Femur (tissue), 1 donor: ENCODE measurements at places on chromosomes 2 and 18.

GRCh38 chr2:18912225-18912888 is 323.0 kb upstream of the NT5C1B start:
- no peak for DNase-seq

DNA sequence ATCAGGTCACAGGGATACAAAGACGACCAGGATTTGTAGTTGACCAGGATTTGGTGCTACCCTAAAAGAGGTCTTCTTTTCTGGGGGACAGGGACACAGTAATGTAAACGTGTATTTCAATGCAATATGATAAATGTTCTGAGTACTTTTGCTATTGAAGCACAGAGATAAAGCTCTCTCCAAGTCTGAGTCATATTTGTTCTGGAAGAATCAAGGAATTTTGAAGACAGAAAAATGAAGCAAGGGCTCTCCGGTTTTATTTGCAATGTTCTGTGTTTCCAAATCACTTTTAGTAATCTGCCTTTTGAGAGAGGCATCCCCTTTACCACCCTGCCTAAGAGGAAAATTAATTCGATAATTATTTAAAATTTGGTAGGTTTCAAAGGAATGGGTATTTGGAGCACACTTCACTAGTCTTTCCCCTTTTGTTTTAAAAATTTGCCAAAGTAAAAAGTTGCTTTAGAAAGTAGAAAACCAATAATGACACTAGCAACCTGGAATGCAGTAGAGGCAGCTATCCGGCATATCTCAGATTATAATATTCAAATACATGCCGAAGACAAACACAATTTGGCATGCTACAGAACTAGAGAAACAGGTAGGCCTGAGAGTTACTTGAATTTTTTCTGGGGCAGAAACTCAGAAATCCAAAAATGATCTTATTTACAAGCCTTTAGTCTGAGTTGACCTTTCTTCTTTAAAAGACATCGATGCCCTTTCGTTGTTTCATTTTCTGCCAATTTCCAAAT is 82.7 kb downstream of the MREG start:
- no peak for DNase-seq

- DNase-seq, result no peak
Observed at GRCh38 chr18:2958819-2959298, 54.1 kb downstream of the LPIN2 start.

DNA sequence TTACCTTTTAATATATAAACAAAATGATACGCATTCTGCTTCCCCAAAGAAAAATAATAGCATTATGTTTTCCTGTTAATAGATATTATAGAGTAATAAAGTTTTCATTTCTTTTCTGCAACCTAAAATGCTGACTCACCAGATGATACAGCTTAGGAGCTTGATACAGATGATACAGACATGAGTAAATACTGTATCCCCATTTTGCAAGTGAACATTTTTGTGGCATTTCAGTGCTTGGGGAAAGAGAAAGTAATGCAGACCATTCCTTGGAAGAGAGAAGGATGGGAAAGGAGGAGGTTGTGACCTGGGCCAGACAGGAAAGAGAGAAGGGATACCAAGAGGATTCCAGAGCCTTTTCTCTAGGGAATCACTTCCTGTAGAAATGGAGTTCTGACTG is 97.5 kb upstream of the FSHR start:
- DNase-seq, result no peak

DNA sequence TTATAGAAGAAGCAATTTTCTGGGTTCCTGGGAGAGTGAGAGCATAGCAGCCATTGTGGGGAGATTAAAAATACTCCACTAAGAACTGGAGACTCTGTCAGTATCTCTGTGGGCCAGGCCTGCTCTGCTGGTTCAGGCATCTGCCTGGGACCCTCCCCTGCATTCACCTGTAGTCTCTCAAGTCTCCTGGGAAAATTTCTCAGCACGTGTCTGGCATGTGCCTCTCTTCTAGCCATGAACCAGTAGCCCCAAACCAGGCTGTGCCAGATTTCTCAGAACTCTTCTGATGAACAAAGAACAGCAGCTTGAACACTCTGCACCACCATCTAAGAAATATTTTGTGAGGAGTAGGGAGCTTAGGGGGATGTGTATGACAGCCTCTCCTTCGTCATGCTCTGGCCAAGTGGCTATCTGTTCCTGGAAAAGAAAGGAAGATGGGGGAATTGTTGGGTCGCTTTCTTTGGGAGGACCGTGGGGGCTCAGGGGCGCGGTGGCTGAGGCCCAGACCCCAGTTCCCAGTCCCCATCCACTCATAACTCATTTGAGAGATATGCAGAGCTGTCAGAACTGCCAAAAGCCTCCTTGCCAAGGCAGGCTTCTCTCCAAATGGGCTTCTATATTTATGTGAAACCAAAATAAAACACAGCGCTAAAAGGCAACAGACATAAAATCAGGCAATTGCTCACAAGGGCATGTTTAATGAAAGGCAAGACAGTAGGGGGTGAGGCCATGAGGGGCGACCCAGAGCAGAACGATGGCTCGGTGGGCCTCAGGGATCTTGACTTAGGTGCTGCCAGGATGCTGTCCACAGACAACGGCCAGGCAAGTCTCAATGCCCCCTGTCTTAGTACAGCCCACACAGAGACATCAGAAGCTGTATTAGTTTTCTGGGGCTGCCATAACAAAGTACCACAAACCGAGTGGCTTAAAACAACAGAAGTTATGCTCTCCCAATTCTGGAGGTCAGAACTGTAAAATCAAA is 114.7 kb upstream of the TNP1 start:
- peak; percentile 38 for DNase-seq

DNA sequence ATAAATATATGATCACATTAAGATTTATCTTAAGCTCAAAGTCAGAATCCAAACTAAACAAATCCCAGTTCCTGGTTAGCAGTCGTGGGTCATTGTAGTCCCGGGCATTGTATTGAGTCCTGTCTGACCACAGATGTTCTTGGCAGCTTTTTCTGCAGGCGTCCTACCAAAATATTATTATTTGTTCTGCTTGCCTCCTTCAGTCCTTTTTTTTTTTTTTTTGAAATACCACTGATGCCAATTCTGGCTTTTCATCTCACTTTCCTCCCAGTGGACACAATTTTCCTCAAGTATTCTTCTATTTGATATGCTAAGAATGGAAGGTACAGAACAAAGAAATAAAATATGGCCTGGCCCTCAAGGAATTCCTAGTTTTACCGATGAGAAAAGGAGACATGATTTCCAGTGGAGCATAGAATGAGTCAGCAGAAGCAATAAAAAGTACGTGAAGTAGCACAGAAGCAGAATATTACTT is 151.6 kb downstream of the CSRNP3 start:
- DNase-seq, result no peak

- DNase-seq, result no peak
Observed at GRCh38 chr2:213234641-213235040, 49.6 kb upstream of the SPAG16 start.

- DNase-seq, result no peak
Observed at GRCh38 chr2:187875261-187876141, 321.3 kb upstream of the TFPI start.

DNA sequence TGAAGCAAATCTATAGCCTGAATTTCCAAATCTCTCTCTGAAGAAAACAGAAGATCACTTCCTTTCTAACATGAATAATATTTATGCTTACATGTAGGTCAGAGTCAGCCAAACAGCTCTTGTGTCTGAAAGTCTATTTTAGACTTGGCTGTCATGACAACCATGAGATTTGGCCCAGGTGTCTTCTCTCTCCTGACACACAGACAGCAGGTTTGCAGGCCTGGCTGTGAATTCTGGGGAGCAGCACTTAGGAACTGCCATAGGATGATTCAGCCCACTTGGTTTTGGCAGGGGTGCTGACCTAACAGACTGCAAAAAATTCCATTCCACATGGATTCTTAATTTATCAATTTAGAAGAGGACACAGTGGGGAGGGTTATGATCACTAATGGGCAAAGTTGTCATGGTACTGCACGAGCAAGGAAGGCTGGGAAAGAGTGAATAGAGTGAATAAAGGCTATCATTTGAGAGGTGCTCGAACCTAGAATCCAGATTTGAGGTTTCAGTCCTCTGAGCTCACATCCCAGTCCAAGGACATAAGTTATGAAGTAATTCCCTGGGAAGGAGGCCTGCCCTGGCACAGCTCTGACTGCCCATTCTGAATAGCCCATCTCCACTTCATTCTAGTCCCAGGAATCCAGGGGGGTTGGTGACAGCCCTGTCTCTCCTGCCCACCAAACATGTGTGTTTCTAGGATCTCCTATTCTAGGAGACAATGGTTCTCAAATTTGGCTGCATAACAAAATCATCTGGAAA is 453.9 kb upstream of the TRIB2 start:
- DNase-seq, result peak; percentile 53

- DNase-seq, result no peak
Observed at GRCh38 chr2:127084611-127085316, 22.2 kb downstream of the BIN1 start.

- no peak for DNase-seq
Observed at GRCh38 chr2:51247252-51247805, 215.4 kb upstream of the NRXN1 start.

GRCh38 chr2:60818272-60818671 is 62.2 kb downstream of the PAPOLG start:
- DNase-seq, result no peak

DNA sequence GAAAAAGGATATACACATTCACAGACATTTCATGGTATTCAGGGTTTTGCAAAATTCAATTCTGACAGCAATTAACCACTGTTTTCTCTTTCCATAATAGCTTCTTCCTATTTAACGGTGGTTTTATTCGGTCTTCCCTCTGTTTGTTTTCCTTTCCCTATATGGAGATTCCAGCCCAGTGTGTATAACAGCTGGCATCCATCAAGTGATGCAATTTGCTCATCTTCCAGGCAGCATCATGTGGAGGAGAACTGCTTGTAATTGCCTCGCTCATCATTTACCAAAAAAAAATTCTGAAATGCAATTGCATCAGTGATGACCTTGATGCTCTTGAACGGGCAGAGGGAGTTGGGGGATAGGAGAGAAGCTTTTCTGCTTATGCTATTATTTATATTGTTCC is 165.9 kb upstream of the PGAP1 start:
- peak; percentile 45 for DNase-seq

- peak; percentile 88 for DNase-seq
Observed at GRCh38 chr2:188788621-188789020, 185.6 kb upstream of the COL3A1 start.

DNA sequence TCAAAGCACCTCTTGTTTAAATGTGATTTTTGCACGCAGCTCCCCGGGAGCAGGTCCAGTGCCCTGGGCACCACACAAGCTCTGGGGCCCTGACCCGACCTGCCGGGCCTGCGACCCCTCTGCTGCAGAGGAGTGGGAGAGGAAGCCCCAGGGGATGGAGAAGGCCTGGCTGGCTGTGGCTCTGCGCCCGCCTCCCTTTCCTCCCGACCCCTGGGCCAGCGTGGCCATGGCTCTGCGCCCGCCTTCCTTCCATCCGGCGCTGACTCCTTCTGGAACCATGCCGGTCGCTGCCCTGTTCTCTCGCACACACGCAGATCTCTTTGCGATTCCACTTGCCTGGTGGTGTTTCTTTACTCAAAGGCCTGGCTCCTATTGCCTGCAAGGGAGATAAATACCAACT is 166.5 kb upstream of the SALL3 start:
- no peak for DNase-seq

DNA sequence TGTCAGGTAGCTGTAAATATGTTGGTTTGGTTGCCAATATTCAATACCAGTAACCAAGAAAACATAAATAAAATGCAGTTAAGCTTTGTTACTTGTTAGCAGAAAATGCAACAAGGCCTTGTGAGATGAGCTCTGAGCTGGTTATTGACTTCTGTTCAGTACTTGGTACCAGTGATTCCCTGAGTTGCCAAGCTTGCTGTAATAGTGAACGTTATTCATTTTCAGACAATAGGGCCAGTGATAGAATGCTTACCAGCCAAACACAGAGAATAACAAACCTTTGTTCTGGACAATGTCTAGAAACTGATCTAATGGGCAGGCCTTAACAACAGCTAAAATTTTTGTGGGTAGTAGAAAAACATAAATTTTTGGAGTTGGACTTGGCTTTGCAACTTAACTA is 29.5 kb downstream of the RASGRP3 start:
- DNase-seq, result no peak
